ENCODE measurements at places on chromosomes 2 and 18.
A peak's percentile ranks its signal among the peaks of the same experiment; 100 is the strongest.

- no peak for DNase-seq
Observed at GRCh38 chr2:20423847-20424246, 23.0 kb upstream of the RHOB start.

DNA sequence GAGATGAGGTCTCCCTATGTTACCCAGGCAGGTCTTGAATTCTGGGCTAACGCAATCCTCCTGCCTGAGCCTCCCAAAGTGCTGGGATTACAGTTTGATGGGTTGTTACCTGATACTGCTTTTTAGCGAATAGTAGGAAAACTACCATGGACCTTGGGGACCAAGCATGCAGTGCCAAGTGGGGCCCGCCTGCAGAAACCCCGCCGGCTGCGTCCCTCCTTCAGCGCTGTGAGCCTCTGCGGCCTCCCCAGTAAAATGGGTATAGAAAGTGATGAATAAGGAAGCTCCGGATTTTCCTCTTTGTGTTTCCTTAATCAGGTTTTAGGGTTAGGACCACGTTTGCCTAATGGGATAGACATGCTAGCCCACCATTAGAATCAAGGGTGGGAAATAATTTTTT lies 30.4 kb downstream of the RAMP1 start:
- no peak for DNase-seq

- no peak for DNase-seq
Observed at GRCh38 chr2:17969661-17970060, 91.2 kb downstream of the KCNS3 start.

- DNase-seq, result no peak
Observed at GRCh38 chr2:99868260-99868659, 274.1 kb downstream of the AFF3 start.

- no peak for DNase-seq
Observed at GRCh38 chr2:185979546-185980071, 241.0 kb downstream of the FSIP2 start.

DNA sequence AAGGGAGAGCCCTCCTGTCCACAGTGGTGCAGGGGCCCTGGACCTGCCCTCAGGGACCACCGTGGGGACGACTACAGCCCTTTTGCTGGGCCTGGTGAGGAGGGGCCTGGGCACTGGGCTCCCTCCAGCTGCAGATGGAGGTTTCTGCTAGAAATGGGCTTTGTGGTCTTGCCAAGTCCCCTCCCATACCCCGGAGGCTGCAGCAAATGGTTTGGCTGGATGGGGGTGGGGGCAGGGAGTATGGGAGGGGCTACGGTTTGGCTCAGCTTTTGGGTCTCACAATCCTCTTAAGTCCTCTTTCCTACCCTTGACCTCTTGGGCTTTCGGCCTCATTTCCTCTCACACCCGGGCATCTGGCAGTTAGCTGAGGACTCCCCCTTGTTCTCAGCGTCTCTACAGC lies 21.7 kb downstream of the TET3 start:
- DNase-seq, result no peak

DNA sequence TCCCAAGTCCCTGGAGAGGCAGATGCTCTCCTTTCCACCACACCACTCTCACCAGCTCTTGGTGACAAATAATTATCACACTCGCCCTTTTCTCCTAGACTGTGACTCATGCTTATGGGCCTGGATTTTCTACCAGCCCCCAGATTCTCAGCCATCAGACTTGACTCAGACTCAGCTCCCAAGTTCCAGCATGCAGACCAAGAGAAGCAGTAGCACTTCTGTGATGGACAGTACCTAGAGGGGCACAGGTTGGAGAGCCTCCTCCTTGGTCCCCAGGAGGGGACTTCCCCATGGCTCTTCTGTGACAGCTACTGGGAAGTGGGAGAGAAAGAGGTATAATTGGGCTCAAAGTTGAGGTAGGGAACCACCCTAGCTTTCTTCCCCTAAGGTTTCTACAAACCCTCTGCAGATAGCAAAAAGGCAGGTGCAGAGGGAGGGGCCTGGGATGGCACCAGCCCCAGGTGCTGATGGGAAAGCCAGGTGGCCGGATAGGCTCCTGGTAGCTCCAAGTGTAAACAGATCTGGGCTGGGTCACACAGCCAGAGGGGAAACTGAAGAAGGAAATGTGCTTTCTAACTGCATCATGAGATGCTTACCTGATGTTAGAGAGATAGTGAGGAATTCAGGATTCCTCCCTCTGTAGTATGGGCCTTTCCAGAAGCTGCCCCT lies 4.1 kb downstream of the TCF23 start:
- DNase-seq, result no peak

DNA sequence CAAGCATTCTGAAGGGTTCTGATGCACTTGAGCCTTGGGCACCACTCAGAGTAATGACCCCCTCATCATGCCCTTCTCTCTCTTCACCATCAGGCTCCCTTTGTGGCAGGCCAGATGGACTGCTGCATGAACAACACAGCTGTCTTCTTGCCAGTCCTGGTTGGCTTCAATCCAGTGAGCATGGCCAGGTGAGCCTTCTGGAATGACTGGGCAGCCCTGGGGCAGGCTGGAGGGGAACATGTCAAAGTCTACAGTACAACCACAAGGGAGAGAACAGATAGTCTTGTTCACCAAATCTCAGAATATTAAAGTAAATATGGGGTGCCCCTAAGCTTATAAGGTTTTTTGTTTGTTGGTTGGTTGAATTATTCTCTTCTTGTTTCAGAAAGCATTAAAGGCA lies 4.4 kb downstream of the GCKR start:
- DNase-seq, result no peak

GRCh38 chr18:63578357-63578958 lies 8.7 kb upstream of the SERPINB13 start:
- peak; percentile 10 for DNase-seq

DNA sequence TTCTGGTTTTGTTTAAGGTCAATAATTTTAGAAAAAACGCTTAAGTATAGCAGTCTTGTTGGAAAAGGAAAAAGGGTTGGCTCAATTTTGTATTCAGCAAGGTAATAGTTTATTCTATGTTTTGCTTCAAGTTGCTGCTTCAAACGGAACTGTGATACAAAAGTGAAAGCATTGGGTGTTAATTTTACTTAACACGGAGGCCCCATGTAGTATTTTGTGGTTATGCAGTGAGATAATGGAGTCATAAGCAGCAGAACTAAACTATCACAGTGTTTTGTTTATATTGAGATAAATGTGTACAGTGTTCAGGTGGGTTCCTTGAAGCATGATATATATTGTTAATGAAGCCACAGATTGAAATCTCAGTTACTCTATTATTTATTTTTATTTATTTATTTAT lies 67.0 kb upstream of the LYPD6B start:
- DNase-seq, result no peak

- no peak for DNase-seq
Observed at GRCh38 chr2:27375513-27376099, 4.9 kb downstream of the ZNF513 start.

DNA sequence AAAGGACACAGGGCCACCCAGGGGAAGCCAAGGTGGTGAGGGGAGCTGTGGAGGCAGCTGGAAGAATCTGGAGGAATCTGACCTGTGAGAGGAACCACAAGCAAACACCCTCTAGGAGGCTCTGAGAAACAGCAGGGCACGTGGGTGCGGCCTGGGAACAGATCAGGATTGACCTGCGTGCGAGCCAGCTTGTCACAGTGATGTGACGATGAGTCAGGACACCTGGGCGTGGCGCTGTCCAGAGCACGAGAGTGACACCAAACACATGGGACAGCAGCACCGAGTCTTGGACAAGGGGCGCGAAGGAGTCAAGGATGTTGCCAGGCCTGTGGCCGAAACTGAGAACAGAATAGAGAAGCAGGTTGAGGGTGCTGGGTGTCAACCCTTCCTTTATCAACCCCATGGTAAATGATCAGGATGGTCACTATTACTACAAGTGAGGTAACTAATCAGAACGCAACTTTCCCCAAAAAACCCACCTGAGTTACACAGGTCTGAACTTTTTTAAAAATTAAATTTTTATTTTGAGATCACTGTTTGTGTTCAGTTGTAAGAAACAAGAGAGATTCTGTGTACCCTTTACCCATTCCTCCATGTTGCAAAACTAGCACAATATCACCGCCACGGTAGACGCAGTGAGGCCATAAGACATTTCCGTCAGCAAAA lies 637 bp upstream of the SFT2D3 start:
- DNase-seq, result no peak

GRCh38 chr18:48687346-48688042 lies 148.7 kb downstream of the CTIF start:
- DNase-seq, result no peak

DNA sequence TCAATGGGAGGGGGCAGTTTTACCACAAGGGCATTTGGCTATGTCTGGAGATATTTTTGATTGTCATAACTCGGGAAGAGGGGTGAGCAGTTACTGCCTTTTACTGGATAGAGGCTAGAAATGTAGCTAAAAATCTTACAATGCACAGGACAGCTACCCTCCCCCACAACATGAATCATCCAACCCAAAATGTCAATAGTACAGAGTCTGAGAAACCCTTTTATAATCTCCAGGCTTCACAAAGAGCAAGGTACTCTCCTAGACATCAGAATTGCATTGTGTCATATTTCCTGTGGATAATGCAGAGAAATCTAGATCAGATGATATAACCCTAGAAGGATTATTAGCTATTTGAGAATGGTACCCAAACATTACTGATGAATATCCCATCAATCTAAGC lies 277.1 kb upstream of the NRP2 start:
- no peak for DNase-seq

DNA sequence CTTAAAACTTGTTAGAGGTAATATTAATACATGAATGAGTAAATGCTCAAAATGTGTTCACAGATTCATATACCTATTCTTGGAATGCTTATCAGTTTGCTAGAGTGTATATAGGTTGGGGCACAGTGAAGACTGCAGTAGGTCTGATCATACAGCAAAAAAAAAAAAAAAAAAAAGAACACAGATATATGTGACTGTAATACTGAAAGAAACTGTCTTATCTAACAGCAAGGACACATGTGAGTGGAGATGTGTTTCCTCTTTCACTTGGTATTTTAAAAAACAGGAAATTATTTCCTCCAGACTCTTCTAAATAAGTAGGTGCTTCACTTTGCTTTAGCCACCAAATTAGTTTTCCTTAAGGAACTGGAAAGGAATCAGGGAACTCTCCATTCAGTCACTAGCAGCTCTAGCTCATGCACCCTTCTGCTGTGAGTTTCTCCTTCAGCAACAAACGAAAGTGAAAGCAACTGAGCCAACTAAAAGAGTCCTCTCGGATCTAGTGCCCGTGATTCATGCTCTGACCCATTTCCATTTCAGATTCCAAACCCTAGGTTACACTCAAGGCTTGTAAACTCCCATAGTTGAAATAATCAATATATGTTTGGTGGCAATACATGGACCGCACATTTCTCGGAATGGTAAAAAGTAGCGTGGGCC lies 98.5 kb downstream of the DSEL start:
- DNase-seq, result peak; percentile 12

GRCh38 chr2:207164006-207164831 lies 1.5 kb downstream of the KLF7 start:
- DNase-seq, result no peak

DNA sequence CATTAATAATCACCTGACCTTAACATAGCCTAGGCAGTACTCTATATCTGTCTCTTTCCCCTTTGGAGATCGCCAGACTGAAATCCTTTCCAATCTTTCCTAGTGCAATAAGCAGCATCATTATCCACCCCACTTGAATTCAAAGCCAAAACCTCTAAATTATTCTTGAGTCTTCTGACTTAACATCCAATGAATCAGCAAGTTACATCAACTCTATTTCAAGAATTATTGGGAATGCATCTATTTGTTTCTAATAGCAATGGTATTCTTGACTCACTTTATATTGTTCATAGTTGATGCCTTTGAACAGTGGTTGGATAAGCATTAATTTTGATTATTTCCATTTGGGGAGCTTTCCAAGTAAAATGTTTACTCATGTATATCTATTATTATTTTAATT lies 144.8 kb downstream of the ZNF804A start:
- DNase-seq, result no peak

DNA sequence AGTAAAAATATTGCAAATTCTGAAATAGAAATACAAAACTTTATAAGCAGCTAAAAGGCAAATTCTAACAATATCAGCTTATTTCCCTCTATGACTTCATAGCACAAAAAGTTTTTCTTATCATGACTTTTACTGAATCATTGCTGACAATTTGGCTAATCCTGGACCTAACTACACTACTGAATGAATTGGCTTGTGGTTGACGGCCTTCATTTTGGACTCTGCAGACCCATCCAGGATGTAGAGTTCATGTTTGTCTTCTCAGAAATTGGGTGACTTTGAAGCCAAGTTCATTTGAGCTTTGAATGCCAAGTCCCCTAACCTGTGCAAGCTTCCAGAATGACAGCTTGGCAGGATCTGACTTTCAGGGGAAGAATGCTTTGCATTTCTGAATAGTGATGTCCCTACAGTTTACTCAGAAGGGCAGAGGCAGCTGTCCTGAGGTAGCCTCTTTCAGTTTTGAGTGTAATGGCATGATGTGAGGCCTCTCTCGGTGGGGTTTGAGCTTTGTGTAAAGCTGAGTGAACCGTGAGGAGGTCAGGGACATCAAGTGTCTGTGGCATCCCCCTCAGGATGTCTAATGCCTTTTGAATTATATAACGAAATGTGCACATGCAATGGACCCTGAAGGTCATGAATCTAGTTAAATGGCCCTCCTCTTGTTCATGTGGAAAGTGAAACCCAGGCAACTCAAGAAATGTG lies 48.0 kb downstream of the EFEMP1 start:
- DNase-seq, result no peak

DNA sequence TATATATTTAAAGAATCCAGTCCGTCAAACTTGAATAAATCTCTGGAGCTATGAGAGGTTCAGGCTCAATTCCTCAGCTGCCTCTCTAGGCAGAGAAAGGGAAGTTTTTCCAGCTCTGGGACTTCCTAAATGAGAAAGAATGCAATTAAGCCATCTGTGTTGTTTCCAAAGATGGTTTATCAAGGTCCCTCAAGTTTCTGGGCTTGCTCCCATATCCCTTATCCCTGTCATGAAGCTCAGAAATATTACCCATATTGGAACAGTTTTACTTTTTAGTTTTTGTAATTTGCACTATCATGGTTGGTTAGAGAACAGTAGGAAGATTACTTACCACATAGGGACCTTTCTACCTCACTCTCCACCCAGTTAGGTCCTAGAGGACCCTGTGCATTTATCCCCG lies 1.4 kb downstream of the CNTNAP5 start:
- no peak for DNase-seq

DNA sequence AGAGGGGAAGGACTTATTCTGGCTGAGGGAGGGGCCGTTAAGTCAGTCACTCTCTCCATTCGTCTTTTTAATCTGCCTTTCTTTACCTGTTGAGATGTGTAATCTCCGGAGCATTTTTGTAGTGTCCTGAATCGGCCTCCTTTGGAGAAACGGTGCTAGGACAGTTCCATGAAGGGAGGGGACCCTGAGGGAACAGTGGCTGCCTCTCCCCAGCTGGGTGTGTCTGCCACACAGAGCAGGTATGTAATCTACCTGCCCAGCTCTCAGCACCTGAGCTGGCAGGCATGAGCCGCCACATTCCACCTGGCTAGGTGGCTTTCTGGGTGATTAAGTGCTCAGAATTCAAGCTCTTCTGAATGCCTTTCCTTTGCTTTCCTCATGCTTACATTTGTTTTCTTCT lies 131.2 kb downstream of the WDSUB1 start:
- DNase-seq, result no peak

GRCh38 chr18:45413180-45413836 lies 202.0 kb upstream of the SLC14A2 start:
- peak; percentile 25 for DNase-seq

GRCh38 chr18:3773303-3773702 lies 323.3 kb downstream of the TGIF1 start:
- no peak for DNase-seq

Data from epithelial cell of proximal tubule (primary cell).